ENCODE measurements at places on chromosomes 11 and 22. TPM values are rescaled to one million over a fixed set of nuclear protein-coding genes. Genes with fewer than 3 reads are reported as not detected.

DNA sequence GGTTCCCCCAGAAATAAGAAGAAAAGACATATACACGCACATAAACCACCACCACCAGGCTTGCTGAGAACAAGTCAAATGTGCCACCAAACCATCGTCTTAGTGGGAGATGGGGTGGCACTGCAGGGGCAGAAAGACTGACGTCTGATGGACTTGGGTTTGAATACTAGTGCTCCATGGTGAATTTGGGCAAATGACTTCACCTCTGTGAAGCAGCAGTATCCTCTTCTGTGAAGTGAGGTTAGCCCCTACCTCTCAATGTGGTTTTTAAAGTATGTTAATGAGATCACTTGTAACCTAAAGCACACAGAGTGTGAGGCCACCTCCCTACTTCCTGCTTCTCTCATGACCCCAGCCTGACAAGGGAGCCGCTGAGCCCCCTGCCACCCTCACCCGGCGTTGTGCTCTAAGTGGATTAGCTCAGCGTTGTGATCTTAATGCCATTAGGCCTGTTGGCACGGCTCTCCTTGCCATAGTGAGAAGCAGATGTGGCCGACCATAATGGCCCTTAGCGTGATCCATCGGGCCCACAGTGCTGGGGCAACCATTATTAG, 14.4 kb downstream of the ZBTB16 start:
- H3K4me3 ChIP-seq, result no peak overlapping the region
- H3K36me3 ChIP-seq, result peaks cover 6% of the 10 kb centered on the region
- no peak overlapping the region for H3K27ac ChIP-seq
- peaks cover 2% of the 10 kb centered on the region for H3K4me1 ChIP-seq

GRCh38 chr11:129237456-129237855, 45.3 kb upstream of the ARHGAP32 start:
- no peak for DNase-seq
- H3K36me3 ChIP-seq, result no peaks in the 10 kb centered on the region
- H3K27ac ChIP-seq, result no peak overlapping the region
- H3K27me3 ChIP-seq, result no peaks in the 10 kb centered on the region

Gene CALCA
- 0.97 TPM for total RNA-seq

Gene CCDC87
- 0.33 TPM for total RNA-seq

Gene PNPLA5
- total RNA-seq, result not detected

Gene PGA5
- 1.0 TPM for total RNA-seq

Data from aorta (tissue), 5 donors.